GM12892 (cell line): ENCODE measurements at places on chromosomes 16 and 17.

DNA sequence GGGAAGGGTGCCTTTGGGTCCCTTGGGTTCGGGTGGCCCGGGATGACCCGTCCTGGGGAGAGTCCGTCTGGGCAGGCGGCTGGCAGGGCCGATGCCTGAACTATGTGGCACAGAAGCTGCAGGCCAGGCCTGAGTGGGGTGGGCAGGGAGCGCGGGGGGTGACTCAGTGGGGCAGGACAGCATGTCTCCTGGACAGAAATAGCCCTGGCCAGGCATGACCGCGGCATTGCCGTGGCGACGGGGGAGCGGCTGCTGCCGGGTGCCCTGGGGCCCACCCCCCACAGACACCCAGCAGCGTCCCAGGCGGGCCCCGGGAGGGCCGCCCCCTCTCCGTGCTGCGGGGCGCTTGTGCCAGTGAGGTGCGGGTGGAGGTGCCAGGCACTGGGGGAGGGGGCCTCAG, 1.8 kb upstream of the C1QTNF8 start:
- DNase-seq, result no peak

GRCh38 chr17:67376415-67376736, 705 bp upstream of the PITPNC1 start:
- no peak for DNase-seq

GRCh38 chr17:77451245-77451893, 310.6 kb downstream of the SEC14L1 start:
- DNase-seq, result peak; percentile 61

DNA sequence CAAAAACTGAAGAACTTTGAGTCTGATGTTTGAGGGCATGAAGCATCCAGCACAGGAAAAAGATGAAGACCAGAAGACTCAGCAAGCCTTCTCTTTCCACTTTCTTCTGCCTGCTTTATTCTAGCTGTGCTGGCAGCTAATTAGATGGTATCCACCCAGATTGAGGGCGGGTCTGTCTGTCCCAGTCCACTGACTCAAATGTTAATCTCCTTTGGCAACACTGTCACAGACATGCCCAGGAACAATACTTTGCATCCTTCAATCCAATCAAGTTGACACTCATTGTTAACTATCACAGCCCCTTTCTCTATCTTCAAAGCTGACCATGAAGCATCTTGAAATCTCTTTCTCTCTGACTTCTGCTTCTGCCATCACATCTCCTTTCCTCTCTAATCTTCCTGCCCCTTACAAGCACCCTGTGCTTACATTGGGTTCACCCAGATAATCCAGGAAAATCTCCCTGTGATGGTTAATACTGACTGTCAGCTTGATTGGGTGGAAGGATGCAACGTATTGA, 115.9 kb upstream of the CDH13 start:
- no peak for DNase-seq

DNA sequence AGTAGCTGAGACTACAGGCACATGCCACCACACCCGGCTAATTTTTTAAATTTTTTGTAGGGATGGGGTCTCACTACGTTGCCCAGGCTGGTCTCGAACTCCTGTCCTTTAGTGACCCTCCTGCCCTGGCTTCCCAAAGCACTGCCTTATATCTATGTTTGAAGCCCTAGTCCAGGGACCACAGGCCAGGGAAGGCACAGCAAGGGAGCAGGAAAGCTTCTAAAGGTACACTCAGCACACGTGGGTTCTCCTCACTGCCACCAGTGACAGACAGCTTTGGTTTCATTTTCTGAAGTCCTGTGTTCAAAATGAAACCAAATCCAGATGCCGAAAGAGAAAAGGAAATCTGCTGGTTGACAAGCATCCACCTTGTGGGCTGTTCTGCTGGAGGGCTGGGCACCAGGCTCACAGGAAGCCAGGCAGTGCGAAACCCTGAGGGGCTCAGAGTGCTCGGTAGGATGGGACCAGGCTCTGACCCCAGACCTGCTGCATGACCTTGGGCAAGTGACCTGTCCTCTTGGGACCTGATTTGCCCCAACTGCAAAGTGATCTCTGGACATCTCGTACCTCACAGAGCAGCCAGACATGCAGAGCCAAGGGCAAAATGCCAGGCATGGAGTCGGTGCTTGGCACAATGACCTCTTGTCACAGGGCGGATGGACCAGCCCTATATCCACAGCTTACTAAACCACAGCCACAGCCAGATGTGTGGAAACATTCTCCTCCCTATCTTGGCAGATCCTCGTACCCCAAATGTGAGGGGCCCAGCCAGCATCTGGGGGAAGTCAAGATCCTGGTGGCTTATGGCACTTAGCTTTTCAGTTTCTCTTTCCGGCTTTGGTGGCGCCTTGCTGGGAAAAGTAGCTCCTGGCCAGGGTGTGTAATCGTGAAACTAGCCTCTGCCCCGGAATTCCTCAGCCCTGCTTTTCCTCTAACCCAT, 2.8 kb upstream of the SOCS1 start:
- DNase-seq, result peak; percentile 70

GRCh38 chr17:75843577-75844529, at the start of gene UNC13D:
TSS of gene UNC13D (minus strand) at chr17:75844404. CDS start at chr17:75844337, 67 bp downstream.
- DNase-seq, result peak; percentile 74

- DNase-seq, result no peak
Observed at GRCh38 chr16:86088287-86088686, 189.3 kb downstream of the IRF8 start.

DNA sequence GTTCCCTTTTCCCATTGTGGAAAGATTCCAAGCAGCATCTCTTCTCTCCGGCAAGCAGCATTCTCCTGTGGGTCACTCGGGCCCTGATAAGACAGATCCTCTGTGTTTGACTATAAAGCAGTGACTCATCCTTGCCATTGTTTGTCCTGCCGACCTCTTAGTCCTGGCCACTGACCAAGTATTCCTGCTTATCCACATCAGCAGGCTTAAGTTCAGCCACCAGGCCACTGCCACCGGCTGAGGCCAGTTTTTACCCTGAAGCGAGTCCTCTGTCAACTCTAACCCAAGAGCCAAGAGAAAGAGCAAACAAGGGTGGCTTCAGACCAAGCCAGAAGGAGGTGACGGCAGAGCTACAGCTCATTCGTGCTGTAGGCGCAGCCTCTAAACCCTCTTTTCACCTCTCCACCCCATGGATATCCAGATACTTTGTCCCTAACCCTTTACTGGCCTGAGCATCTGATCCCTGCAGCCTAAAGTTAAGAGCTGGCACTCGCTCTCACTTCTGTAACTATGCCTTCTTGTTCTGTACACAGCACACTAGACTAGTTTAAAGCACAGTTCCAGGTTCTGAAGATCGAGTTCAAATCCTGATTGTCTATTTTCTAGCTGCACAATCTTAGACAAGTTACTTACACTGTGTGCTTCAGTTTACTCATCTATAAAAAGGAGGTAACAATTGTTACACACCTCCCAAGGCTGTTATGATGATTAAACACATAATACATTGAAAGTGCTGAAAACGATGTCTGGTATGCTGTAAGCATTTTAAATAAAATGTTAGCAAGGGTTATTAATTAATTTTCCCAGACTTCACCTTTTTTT, 31.0 kb downstream of the SOX9 start:
- DNase-seq, result no peak

- no peak for DNase-seq
Observed at GRCh38 chr17:13996276-13996675, 73.0 kb upstream of the COX10 start.

- no peak for DNase-seq
Observed at GRCh38 chr17:14211246-14211645, 25.4 kb downstream of the CDRT15 start.

DNA sequence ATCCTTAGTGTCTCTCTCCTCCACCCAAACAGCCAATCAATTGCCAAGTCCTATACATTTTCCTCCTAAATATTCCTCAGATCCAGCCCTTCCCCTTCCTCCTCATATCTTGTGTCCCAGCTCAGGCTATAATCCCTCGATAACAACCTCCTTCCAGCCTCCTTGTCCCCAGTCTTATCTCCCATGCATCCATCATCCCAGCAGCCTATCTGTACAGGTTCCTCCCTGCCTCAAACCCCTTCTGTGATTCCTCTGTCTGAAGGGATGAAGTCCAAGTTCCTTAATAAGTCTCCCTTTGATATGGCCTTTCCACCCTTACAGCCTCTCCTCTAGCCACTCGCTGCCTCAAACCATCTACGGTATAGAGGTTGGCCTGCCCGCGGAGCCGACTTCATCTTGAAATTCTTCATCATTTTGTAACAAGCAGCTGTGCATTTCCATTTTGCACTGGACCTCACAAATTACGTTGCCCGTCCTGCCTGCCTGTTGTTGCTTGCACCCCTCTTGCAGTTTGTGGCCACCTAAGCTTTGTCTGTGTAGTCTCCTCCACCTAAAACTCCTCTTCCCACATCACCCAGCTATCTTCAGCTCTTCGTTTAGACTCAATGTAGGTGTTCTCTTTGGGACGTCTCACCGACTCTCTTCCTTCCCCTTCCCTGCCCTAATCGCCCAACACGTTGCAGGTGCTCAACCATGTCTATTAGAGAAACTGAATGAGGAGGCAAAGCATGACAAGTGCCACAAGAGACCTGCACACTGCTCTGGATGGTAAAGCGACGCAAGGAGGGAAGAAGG, 786 bp upstream of the CDK5RAP3 start:
- DNase-seq, result no peak

DNA sequence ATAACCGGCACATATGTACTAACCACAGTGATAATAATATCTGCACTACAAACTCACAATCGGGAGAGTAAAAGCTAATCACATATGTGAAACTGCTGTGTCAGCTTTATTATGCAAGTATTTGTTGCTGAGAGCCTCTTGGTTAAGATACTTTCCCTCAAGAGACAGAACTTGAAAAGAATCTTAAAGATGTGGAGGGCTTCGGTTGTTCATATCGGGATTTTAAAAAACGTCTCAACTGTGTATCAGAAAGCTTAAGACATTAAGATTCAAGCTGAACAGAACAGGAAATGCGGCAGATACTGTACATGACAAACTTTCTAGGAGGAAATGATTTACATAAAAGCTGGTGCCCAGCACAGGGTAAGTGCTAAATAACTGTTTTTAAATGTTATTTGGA, 27.5 kb upstream of the HLF start:
- no peak for DNase-seq

DNA sequence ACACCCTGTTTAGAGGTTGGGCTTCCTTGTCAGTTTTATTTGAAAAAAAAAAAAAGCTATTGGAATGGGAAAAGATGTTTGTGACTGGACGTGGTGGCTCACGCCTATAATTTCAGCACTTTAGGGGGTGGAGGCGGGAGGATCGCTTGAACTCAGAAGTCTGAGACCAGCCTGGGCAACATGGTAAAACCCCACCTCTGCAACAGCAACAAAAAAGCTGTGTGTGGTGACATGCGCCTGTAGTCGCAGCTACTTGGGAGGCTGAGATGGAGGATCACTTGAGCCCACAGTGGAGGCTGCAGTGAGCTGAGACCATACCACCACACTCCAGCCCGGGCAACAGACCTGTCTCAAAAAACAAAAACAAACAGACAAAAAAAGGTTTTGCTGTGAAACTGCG, 66.1 kb upstream of the SIAH1 start:
- no peak for DNase-seq

- DNase-seq, result no peak
Observed at GRCh38 chr16:995087-995486, 13.5 kb downstream of the SOX8 start.

DNA sequence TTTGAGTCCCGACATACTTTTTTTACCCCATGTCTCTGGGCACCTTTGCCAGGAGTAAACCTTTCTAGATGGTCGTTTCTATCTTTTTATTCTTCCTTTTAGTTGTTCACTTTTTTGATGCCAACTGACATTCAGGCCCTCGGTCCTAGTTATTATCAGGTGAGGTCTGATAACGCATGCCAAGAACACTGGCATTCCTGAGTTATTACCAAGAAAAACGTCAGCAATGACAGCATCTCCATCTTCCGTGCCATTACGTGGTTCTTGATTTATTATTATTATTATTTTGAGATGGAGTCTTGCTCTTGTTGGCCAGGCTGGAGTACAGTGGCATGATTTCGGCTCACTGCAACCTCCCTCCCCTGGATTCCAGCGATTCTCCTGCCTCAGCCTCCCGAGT, 21.4 kb downstream of the HASPIN start:
- no peak for DNase-seq

DNA sequence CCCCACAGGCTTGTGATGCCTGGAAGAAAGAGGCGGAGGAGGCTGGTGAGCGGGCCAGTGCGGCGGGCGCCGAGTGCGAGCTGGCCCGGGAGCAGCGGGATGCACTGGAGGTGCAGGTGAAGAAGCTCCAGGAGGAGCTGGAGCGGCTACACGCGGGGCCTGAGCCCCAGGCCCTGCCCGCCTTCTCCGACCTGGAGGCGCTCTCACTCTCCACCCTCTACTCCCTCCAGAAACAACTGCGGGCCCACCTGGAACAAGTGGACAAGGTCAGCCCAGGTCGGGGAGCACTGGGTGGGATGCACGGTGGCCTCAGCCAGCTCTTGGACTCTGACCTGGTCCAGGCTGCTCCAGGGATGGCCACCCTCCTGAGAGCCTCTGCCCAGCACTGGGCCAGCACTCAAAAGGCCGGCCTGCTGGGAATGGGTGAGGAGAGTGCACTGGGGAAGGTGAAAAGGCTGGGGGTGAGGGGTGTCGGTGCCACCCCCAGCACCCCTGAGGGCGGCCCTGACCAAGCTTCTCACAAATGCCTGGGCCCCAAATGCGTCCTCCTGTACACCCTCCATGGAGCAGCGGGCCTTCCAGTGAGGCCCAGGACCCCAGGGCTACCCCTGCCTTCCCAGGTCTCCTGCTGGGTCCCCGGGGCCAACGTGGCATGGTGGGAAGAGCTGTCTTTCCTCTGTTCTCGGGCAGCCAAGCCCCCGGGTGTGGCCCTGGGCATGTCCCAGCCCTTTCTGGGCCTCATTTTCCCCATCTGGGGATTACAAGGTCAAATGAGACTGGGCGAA, 20.8 kb downstream of the UNC13D start:
- no peak for DNase-seq

DNA sequence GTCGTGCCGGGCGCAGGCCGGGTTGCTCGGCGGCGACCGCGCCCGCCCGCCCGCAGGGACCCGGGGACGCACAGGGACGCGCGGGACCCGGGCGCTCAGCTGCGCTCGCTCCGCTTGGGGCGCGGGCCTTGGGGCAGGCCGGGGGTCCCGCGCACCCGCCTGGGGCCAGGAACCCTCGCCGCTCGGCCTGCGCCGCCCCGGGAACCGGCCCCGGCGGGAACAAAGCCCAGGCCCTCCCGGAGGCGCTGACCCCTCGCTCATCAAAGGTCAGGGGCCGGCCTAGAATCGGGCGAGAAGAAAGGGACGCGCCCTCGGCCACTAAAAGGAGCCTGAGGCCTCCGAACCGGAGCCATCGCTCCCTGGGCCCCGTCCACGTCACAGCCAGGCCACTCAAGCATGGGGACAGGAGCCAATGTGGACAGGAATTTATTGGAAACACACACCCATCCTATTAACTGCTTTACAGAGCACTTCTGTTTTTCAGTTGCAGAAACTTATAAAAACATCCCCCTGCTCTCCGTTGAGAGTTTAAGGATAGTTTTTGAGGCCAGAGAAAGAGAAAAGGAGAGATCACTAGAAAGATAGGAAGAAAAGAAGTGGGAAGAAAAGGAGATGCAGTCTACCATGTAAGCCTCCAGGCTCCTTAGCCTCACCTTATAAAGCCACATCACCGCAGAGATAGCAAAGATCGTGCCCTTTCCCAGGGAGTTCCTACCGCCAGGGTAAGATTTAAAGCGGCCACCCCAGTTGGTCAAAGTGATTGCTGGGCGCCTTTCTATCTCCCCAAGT, 558 bp upstream of the ZFHX3 start:
- no peak for DNase-seq
